Fibroblast of upper back skin (primary cell): ENCODE measurements at places on chromosomes 11 and 22.
A peak's percentile ranks its signal among the peaks of the same experiment; 100 is the strongest.

DNA sequence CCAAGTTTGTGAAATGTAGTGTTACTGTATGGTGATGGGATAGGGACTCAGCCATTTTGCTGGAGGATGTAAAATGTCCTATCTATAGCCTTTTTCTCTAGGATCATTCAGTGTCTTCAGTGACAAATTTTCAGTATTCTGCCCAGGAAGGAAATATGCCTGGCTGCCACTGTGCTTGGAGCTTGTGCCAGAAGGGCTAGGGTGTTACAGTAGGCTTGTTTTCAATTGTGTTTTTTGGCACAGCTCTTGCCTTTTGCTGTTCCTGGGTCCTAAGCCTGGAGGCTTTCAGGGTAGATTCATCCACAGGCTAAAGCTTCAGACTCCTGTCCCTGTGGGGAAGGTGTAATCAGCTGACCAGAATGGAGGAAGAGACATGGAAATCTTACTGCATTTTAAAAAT, 22.0 kb upstream of the PHOX2A start:
- DNase-seq: no peak

GRCh38 chr11:61828629-61829407, 718 bp downstream of the FADS2 start:
- peak; percentile 31 for DNase-seq

- no peak for DNase-seq
Observed at GRCh38 chr11:112401036-112401769, 140.5 kb upstream of the PLET1 start.

DNA sequence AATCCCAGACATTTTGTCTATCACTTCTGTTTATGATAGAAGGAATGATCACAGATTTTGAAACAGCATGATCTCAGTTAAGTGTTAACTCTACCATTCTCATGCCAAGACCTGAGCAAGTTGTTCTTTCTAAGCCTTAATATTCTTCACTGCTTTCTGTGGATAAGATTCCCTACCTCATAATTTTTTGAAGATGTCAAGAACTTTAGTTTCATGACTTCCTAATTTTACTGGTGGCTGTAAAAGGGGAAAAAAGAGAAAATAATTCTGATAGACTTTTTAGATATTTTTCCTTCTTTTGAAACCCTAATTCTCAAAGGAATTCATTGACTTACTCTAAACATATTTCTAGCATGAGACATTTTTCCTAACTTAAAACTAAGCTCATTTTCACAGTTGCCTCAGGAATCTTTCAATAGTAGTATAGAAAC, 520.0 kb upstream of the LUZP2 start:
- peak; percentile 76 for DNase-seq

- DNase-seq: peak; percentile 95
Observed at GRCh38 chr11:131302836-131303235, 67.6 kb upstream of the NTM start.

DNA sequence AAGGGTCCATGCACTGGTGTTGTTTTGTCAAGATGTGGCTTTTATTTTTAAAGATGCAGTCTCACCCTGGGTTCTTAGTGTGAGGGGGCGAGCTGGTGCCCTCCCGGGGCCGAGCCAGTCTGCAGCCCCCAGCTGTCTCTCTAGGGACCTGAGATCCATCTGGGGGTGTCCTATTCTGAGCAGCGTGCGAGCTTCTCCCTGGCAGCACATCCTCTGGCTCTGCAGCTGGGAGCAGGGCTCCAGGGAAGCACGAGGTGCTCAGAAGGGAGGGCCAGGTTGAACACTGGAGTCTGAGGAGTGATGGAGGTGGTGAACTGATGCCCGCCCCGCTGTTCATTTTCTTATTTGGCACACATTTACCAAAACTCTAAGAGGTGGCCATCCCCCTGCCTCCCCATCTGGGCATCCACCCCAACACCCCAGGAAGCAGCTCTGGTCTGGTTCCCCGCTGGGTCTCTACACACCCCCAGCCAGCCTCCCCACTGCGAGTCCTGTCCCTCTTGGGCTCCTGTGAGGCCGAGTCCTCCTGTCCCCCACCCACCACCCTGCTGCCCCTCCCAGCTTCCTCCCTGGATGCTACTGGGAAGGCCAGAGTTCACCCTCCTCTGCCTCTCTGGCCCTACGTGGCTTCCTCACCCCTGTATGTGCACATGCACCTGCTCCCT, 956.4 kb downstream of the BRD1 start:
- DNase-seq: no peak

GRCh38 chr11:19905280-19905853, 192.7 kb downstream of the NAV2 start:
- peak; percentile 70 for DNase-seq

- no peak for DNase-seq
Observed at GRCh38 chr22:33792832-33793231, 127.4 kb downstream of the LARGE1 start.

- no peak for DNase-seq
Observed at GRCh38 chr11:24567380-24567779, 70.5 kb downstream of the LUZP2 start.

DNA sequence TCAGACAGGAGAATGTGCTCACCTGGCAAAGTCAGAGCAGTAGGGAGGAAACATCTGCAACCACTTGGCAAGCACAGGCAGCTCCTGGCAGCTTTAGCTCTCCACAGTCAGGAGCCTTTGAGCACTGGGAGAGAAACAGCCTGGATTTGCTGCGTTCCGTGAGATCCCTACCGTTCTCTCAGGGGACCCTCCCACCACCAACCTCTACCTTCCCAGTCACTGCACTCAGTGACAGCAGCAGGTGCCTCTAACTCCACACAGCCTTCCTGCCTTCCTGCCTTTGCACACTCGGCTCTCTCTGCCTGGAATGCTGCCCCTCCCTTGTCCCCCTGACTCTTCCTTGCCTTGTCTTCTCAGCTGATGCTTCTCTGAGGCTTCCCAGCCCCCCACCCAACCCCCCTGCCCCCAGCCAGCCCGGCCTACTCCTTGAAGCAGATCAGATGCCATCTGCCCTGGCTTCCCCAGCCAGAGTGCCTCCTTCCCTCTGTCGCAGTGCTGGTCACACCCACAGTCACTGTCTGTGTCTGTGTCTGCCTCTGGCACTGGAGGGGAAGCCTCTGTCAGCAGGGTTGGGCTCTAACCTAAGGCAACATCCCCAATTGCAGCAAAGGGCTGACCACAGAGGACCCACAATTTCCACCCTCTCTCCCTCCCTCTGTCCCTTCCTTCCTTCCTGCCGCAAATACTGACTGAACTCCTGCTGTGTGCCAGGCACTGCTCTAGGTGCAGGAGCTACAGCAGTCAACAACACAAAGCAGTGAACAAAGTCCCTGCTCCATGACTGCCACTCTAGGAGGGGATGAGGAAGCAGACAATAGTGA, 14.9 kb upstream of the TSKU start:
- no peak for DNase-seq

- DNase-seq: no peak
Observed at GRCh38 chr11:2293531-2293971, 8.2 kb downstream of the C11orf21 start.

GRCh38 chr22:44838316-44839016, 86.1 kb downstream of the ARHGAP8 start:
- no peak for DNase-seq

DNA sequence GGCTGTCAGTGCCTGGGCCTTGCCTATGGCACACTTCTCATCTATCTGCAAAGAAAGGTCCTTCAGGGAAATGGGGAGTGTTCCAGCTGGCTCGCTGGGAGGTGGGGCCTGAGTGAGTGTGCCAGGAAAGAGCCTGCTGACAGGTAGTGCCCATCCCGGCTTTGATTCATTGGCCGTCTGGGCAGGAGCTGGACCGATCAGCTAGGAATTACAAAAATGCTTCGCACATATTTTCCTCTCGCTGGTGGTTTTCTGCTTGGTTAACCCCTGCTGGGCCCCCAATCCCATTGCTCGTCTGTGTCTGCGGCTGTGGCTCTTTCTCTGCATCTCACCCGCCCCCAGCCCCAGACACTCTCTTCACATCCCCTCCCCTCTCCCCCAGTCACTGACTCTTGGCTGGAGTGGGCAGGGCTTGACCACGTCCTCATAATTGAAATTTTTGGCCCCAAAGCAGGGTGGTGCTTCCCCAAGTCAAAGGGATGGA, 10.8 kb downstream of the LIF start:
- peak; percentile 98 for DNase-seq

DNA sequence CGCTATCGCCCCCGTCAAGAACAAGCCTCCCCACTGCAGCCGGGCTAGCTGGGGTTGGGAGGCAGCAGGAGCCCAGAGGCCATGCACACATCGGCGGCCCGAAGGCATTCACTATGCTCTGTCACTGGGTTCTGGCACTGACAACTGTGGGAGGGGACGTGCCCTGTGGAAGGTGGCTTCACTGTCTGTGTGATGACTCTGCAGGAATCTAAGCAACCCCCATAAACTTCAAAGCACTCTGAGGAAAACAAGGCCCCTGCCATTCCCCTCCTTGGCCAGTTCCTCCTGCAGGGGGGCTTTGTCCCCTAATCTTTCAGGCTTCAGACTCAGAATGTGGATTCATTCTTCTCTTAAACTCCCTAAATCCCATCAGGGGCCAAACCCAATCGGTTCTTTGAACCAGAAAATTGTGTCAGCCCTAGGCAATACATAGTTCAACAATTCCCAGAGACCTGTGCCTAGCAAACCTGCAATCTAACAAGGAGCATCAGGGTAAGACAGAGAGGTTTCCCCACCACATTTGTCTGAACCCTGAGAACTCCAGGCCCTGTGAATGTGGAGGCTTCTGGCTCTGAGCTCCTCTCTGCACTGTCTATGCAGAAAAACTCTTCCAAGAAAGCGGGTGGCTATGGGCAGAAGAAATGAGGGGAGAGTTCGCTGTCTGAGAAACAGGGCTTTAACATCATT, 1477.2 kb downstream of the TBC1D22A start:
- no peak for DNase-seq

DNA sequence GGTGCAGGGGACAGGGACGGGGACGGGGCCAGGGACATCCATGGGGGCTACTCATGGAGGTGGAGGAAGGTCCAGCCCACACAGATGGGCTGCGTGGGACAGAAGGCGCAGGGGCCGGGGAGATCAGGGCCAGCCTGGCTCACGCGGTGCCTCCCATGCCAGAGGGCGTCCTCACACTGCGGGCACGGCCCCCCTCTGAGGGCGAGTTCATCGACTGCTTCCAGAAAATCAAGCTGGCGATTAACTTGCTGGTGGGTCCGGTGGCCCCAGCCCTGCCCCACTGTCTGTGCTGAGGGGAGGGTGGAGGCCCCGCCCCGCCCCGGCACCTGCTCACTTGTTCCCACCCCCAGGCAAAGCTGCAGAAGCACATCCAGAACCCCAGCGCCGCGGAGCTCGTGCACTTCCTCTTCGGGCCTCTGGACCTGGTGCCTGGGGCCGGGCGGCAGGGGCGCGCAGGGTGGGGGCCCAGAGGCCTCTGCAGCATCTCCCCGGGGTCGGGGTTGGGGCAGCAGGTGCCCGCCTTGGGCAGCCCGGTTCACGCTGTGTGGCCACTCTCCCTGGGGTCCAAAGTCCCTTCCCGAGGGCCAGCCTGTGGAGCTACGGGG, 15.8 kb downstream of the EPS8L2 start:
- DNase-seq: no peak

- DNase-seq: no peak
Observed at GRCh38 chr22:40289991-40290459, 56.3 kb upstream of the ADSL start.

DNA sequence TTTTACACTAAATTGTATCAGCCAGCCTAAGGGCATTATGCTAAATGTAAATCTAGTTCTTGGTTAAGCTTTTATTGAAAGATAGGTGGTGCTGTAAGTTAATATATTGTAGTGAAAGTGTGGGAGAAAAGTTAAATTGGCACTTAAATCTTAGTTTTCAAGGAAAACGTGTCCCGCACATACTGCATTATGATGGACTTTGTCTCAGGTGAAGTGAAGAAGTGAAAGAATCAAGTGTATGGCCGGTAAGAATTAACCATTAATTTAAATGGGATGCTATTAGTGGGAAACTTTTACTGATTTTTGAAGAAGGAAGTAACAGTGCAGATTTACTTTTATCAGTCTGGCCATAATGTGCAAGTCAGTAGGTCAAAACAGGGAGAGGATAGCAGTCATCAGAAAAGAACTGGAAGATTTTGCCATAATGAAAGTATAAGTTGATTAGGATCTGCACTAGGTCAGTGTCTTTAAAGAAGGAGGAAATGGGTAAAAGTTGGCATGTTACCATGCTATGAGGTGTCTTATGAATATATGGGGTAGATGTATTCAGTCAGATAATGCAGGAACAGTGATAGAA, 81.6 kb downstream of the PDHX start:
- DNase-seq: peak; percentile 45

DNA sequence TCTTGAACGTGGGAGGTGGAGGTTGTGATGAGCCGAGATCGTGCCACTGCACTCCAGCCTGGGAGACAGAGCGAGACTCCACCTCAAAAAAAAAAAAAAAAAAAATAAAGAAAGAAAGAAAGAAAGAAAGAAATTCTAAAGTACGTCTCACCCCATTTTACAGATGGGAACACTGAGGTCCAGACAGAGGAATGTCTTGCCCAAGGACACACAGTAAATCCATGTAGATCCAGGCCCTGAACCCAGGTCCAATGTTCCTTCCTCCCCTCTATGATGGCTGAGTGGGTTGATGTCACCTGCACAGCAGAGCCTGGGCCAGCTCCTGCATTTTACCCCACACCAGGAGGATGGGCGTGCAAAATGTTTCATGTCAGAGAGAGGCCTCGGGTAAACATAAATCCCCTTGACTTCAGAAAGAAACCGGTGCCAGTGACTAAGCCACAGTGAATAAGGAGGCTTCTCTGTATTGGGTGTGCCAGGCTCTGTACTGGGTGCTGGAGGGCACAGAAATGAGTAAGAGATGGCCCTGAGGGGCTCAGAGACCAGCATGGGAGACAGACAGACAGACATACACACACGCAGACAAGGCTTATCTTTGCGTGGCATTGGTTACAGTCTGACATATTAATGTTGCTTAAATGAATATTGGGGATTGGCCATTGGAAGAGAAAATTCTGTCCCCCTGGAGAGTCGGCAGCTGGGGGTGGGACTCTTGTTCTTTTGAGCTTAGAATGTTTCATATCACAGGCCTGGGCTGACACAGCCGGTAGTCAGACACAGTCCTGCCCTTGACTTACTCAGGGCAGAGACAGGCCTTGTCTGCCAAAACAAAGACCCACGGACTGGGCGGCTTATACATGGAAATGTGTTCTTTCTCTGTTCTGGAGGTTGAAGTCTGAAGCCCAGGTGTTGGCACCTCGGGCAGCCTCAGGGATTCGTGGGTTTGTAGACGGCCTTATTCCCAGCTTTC, 105.4 kb downstream of the MIAT start:
- DNase-seq: no peak

DNA sequence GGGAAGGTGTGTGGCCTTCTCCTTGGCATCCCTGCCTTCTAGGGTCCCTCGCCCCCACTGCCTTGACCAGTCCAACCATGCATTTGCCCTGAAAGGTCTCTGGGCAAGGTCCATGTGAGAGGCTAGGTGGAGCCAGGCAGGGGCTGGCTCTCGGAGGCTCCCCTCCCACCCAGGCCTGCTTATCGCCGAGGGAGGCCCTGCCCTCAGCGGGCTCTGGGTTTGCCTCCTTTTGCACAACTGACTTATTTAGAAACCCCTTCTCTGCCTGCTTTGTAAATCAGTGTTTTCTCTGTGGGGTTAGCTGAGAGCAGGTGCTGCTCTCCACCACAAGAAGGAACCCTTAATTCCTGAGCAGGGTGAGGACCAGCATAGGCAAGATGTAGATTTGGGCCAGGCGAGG, 47.7 kb downstream of the CD82 start:
- no peak for DNase-seq

- DNase-seq: no peak
Observed at GRCh38 chr11:72815110-72815618, 953 bp downstream of the ATG16L2 start.

GRCh38 chr22:43587574-43587973, 175.8 kb downstream of the MPPED1 start:
- peak; percentile 12 for DNase-seq

GRCh38 chr11:22340701-22341587, 2.8 kb downstream of the SLC17A6 start:
- DNase-seq: no peak

- no peak for DNase-seq
Observed at GRCh38 chr22:45510376-45511232, 7.9 kb downstream of the FBLN1 start.
